ENCODE measurements at places on chromosomes 5 and 9.
A peak's percentile ranks its signal among the peaks of the same experiment; 100 is the strongest.

DNA sequence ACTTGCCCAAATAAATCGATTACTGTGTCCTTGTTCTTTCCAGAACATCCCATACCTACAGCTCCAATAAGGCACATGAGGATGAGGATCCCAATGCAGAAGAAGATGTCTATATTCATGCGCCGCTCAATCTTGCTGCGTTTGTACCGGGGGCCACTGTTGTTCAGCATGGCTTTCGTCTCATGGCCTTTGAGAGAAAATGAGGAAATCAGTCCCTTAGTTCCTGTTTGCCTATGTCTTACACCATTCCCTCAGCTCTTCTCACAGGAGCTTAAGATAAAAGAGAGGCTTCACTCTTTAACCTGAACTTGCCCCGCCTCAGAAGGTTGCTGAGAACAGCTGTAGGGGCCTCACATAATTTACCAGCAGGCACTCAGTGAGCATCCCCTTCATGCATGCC, 211.6 kb downstream of the ATP10B start:
- no peak for DNase-seq

DNA sequence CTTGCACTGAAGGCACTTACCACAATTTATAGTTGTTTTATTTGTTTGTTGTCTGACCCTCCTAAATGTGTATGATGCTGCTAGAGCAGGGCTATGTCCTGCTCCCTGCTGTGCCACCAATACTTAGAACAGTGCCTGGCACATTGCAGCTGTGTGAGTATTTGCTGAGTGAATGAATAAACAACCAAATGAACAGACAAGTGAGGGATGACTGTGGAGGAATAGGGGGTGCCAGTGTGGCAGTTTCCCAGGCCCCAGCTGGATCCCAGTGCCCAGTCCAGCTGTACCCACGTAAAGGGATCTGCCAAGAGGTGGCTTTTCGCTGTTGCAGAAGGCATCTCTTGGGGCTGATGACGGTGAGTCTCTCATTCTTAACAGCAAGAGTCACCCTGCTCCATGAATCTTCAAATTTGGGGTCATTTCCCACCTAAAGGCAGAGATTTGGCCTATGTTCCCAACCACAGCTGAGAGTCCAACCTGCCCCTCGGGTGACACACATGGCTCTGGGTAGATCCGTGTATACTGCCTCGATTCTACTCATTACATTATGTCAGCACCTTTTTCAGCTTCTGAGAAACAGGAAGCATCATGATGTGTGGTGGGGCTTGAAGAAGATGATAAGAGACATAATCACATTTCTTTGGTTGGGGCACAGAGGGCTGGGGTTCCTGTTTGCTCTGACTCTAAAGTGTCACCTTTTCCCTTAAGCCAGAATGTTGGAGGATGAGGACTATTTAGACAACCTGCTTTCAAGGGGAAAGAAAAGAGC, 14.3 kb downstream of the IL5 start:
- DNase-seq, result no peak

DNA sequence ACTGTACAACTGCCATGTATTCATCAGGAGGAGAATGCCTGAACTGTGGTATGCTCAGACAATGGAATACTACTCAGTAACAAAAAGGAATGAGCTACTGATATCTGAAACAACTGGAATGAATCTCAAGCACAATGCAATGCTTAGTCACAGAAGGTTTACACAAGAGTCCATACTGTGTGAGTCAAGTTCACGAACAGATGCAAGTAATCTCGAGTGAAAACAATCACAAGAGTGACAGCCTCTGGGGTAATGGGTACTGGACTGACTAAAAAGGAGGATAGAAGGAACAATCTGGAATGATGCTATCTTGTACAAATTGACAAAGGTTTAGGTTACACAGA, 19.5 kb upstream of the GOLGA1 start:
- DNase-seq, result no peak

GRCh38 chr5:144142139-144142823, 28.2 kb downstream of the YIPF5 start:
- no peak for DNase-seq

- no peak for DNase-seq
These were observed 56.6 kb downstream of the ADAM19 start for GRCh38 chr5:157518963-157519362.

DNA sequence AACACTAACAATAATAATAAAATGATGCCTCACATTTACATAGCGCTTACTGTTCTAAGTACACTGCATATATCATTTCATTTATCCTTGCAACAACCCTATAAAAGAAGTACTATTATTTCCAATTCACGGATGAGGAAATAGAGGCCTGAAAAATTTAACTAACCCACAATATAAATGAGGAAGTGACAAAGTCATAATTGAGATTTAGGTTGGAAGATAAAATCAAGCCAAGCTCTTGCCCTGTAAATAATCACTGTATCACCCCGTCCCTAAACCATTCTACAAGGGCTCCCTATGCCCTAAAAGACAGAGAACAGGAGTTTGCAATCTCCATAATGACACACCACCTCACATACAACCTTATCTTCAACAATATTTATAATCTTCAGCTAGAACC, 49.6 kb downstream of the STRBP start:
- no peak for DNase-seq

DNA sequence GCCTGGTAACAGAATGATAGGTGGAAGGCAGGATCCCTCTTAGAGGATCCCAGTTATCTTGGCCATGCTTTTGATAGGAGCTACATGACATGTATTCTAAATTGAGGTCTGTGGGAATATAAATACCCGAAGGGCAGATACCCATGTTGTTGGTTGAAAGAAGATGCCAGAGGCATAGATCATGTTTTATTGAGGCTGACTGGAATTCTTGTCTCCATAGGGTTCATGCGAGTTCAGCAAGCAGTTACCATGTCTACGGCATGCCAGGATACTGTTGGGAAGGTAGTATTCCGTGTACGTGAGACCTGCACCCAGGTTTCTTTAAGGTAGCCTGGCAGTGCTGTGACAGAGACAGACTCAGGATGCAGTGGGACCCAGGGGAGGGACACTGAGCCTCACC, 230.7 kb downstream of the NR3C1 start:
- DNase-seq, result no peak

- no peak for DNase-seq
These were observed 108.3 kb downstream of the WNK2 start for GRCh38 chr9:93292288-93292615.

DNA sequence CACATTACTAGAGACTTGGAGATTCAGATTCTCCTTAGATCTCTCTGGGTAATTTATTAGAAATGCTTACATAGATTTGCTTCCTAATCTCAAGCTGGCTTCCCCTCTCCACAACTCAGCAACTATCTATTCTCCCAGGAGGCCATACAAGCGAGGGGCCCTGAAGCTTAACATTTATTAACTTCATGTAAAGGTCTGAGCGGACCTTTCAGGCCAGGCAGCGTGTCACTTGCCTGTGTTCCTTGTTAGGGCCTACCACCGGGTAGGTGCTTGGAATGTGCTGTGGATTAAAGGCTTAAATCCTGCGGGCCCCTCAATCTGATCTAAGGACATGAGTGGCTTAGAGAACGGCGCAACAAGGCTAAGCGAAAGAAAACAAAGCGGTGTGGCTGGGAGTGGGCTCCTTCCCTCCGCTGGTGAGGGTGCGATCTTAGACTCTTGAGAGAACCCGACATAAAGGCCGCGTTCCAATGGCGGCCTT, 712 bp upstream of the HSPA4 start:
- no peak for DNase-seq

DNA sequence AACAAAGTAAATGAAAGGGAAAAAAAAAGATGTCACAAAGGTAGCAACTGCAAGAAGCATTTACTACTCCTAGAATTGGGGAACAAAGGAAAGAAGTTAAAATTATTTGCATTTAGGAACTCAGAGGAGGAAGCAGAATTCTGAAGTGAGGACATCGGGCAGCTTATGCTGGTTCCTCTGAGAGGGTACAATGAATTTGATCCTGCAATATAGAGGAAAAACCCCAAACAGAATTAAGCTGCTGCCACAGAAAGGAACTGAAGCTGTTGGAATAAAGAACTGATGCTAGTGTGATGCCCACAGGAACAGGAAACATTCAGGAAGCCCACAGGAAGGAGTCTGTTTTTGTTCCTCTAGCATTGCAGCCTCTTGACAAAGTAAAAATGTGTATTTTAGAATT, 22.3 kb upstream of the TBCA start:
- no peak for DNase-seq

- peak; percentile 67 for DNase-seq
These were observed 694.9 kb downstream of the ISL1 start for GRCh38 chr5:52077941-52078815.

- no peak for DNase-seq
These were observed 71.7 kb upstream of the TNC start for GRCh38 chr9:115189686-115190085.

DNA sequence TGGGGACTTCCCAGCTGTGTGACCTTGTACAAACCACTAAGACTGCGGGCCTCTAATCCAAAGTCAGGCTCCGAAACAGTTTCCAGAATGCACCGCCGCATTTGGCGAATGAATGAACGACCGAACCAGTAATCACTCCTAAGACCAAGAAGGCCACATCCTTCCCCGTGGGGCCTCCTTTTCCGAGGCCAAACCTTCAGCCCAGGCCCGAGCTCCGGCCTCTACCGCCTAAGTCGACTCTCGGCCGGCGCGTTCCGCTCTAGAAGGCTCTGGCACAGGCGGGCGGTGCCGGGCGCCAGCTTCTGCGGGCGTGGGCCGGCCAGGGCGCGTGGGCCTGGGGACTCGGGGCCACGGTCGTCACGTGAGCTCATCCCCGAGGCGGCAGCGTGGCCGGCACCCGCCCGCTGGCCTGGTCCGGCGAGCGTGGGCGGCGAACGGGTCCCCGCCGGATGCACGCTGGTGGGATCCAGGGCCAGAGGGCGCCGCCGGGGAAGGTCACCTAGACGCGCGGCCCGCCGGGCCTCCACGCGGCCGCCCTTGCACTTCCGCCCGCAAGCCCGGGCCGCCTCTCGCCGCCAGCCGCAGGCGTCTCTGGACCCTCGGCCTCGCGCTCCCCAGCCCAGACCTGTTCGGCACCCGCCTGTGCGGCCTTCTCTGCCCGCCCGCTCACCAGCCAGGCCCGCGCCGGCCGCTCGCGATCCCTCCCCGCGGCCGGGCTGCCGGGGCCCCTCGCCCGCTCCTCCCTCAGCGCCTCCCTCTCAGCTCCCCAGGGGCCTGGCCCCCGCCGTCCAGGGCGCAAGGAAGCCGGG, 754 bp downstream of the VDAC1 start:
- DNase-seq, result no peak

DNA sequence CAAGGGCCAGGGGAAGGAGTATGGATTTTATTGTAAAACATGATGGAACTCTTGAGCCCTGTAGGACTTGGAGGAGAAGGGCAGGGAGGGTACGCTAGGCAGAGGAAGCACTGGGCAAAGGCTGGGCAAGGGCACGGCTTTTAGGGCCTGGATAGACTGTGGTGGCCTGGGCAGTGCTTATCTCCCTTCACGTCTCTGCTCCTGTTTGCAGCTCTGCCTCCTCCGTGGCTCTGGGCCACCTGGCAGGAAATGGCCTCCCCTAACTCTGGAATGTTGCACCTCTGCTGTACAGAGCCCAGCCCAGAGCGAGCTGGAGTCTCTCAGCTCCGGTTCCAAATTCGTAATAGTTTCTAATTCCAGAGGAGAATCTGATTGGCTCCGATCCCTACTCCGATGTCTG, 12.2 kb upstream of the STC2 start:
- DNase-seq, result no peak

- no peak for DNase-seq
These were observed 351.2 kb upstream of the C9orf72 start for GRCh38 chr9:27924502-27924901.

- DNase-seq, result no peak
These were observed 332.9 kb upstream of the CCNG1 start for GRCh38 chr5:163104464-163104863.

DNA sequence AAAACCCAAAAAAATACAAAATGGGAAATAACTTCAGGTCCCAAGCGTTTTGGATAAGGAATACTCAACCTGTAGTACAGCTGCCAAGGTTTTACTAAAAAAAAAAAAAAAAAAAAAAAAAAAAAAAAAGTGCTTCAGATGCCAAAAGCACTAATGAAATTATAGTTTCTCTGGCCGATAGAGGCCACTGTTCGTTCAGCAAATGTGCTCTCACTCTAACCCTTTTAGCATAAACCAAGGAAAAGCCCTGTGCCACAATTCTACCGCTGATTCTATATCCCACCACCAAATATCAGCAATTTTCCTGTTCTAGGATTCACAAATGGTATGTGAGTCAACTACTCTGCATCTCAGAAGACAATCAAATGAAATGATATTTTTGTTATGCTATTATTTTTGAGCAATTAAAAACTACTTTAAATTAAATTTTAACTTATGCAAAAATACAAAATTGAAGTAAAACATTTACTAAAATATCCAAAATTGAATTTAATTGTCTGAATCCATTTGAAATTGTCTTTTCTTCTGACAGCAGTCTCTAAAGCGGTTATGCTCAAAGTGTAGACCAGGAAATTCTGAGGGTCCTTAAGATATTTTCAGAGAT, 79.8 kb downstream of the RICTOR start:
- peak; percentile 51 for DNase-seq

DNA sequence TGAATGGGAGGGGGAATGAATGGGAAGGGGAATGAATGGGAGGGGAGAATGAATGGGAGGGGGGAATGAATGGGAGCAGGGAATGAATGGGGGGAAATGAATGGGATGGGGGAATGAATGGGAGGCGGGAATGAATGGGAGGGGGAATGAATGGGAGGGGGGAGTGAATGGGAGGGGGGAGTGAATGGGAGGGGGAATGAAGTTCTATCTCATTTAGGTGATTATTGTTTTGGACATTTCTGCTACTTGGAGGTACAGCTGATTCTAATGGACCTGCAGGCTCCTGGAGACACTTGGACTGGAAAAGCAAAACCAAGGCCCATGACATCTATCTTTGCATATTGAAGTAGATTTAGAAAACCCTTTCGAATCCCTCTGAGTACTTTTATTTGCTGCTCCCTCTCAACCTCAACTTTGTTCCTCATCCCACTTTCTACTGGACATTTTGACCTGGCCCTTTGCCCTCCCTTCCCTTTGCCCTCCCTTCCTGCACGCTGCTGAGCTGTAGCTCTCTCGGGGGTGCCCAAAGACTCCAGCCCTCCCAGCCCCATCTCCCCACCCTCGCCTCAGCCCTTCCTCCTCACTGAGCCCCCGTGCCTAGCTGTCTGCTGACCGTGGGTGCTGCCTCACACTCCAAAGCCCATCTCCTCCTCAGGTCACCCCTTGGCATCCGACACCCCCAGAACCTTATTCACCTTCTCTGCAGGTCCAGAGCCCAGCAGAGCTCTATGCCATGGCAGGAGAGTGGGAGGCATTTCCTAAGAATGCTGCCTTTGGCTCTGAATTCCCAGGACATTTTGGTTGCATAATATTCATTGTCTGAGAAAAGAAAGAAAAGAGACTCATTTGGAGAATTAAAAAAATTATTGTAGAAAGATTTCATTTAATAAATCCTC, 19.9 kb upstream of the LPCAT1 start:
- no peak for DNase-seq

GRCh38 chr5:19880859-19881436, 107.1 kb downstream of the CDH18 start:
- peak; percentile 99 for DNase-seq

GRCh38 chr5:169374761-169375160, 73.8 kb upstream of the SLIT3 start:
- no peak for DNase-seq

DNA sequence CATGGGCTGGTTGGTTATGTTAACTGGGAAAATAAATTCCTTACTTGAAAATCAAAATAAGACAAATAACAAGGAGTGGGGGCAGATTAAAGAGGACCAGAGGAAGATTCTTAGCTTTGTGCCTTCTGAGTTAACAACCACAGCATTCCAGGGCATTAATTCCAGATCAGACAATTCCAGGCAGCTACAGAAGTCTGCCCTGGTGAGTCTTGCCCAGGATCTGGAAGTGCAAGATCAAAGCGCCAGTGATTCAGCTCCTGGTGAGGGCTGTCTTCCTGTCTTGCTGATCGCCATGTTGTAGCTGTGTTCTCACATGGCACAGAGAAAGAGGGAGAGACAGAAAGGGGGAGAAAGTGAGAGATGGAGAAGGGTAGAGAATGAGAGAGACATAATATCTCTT, 65.6 kb downstream of the ANXA2R start:
- DNase-seq, result no peak

Data from NCI-H2081 treated with DMSO at 0.1 percent for 48 hours (cell line).